ENCODE measurements at places on chromosomes 4 and X.

DNA sequence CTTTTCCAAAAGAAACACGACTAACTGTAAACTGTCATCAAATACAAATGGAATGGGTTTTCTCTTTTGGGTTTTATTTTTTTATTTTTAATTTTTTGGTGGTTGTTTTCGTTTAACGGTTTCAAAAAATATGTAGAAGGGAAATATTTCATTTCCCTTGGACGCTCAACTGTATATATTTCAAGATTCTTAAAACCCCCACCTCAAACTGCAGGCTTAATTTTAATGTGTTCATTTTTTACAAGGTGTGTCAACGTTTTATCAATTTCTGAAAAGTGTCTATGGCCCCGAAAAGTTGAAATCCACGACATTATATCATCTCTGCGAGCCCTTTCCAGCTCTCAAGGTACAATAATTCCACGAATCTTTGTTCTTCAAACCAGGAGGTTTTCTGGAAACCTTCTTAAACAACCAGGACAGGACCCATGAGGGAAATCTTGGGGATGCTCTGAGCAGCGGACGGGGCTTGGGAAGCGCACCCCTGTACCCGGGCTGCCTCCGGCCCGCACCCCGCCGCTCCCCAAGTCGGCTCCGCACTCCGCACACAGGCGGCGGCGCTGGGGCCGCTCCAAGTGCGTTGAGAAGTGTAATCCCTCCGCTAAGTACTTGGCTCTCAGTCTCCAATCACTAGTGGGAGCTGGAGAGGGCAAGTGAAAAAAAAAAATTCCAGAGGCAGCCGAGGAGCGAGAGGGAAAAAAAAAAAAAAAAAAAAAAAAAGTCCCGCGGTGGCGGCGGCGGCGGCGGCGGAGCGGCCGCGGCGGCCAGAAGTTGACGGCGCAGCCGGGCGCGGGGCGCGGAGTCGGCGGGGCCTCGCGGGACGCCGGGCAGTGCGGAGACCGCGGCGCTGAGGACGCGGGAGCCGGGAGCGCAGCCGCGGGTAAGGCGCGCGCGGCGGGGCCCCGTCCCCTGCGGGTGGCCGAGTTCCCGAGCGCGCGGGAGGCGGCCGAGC is at the start of gene BMPR1B:
Gene BMPR1B (plus strand): TSS at position 764 of the 949 bp plus-strand sequence. CDS start 346,470 bp downstream, outside the sequence.
- DNase-seq = no peak

- no peak for DNase-seq
Measured at GRCh38 chr4:26271703-26272102, 49.1 kb upstream of the RBPJ start.

GRCh38 chrX:386239-386767 is 404 bp downstream of the PPP2R3B start:
- no peak for DNase-seq

DNA sequence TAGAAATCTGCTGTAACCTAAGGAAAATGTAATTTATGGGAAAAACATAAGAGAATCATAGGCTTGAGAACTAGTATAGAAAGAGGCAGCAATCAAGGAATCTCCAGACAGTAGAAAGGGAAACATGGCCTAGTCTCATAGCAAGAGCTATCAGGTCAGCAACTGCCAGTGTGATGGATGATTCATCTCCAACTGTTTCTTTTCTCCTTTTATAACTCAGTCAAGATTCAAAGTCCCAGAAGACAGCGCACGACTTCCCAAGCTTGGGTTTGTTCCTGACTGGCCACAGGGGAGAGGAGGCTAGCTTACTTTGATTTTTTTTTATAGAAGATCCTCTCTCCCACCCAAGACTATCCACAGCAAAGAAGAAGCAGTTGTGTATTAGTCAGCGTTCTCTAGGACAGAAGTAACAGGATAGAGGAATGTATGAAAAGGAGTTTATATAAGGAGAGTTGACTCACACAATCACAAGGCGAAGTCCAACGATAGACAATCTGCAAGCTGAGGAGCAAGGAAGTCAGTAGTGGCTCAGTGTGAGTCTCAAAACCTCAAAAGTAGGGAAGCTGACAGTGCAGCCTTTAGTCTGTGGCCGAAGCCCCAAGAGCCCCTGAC is 181.5 kb downstream of the GC start:
- no peak for DNase-seq

- DNase-seq = no peak
Measured at GRCh38 chr4:6526156-6526555, 48.8 kb upstream of the MAN2B2 start.

DNA sequence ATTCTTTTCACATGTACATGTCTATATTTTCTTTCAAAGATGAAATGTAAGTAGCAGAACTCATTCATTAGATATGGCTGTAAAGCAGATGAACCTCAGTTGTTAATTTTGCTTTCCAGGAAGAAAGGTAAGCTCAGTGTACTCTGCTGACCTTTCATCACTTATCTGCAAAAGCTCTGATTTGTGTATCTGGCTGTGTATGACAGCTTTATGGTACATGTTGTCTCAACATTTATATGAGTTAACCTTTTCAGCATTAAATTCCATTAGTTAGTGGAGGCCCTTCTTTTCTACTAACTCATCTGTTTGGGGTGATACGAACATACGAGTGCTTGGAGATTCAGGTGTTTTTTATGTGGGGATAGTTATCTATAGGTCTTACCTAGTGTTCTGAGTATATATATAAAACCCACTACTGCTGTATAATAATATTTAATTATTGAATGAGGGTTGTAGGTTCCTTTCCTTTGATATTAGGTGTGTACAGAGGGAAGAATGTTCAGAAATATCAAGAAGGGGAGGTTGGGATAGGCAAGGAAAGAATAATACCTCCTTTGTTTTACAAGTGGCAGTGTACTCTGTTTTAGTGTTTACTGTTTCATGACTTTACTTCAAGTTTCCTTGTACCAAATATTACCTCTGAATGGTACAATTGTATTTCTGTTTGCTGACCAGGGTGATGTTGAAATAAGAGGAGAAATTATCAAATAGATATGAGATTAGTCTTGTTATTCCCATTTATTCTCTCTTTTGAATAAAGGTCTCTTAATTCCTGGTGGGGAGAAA is 395.5 kb downstream of the ARHGAP24 start:
- DNase-seq = no peak

DNA sequence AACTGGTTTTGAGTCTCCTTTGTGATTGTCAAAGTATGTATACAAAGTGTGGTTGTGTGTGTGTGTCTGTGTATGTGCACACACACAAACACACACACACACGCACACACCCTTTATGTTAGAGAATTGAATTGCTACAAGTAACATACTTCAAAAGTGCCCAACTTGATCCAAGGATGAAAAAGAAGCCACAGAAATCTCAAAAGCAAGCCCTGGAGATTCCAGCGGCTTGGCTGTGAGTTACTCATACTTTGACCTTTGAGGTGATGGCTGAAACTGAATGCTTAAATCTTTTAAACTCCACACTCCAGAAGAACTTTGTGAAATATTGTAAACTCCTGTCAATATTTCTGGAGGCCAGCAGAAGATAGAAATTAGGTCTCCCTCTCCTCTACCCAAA is 168.4 kb upstream of the NRK start:
- no peak for DNase-seq

DNA sequence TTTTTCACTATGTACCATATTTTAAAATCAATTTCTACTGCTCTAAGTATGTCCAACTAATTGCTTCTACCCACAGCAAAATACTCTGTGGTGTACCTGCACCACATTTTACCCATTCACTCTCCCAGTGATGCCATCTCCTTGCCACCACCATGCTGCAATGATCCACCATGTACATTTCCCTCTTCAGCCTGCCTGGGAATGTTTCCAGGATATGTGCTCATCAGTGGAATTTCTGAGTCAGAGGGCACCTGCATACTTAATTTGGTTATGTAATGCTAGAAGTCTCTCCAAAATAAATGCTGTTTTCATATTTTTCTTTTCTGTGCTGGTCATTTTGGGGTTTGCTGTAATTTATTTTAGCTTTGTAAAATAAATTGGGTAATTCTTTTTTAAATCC is 33.2 kb upstream of the OCIAD2 start:
- DNase-seq = no peak

GRCh38 chrX:103498786-103499185 is 20.5 kb downstream of the RAB40A start:
- DNase-seq = no peak

Data from NCI-H2081 treated with DMSO at 0.1 percent for 48 hours (cell line).